ENCODE measurements at places on chromosomes 3 and 15.

- DNase-seq = no peak
Measured at GRCh38 chr3:189758186-189758585, 127.0 kb downstream of the TP63 start.

DNA sequence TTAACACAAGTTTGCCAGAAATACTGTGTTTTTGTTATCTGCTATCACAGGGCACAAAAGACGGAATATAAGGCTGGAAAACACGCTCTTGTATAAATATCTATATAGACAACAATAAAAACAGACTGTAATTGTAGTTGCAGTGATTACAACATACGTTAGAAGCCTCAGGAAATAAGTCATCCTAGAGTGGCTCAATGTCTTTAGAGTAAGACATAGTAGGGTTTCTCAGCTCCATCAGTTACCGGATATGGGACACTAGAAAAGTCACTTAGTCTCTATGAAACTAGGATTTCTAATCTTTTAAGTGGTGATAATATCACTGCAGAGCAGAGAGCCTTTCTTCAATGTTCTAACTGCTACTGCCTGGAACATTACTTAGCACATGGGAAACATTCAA, 208.8 kb downstream of the STAG1 start:
- no peak for DNase-seq

DNA sequence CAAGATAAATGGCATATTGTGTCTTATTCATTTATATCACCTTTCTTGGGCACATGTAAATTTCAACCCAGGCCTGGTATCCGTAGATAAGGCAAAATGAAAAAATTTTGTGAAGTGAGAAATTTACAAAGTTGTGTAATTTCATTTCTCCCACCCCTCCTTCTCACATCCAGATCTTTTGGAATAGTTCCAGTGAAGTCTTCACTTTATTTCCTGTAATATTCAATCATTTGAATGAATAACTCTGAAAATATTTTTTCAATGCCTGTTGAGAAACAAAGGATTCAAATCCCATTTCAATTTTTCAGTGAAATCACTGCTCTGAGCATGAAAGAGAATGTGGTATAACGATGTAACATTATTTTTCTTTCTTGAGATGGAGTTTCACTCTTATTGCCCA, 53.4 kb downstream of the BTLA start:
- no peak for DNase-seq

- no peak for DNase-seq
Measured at GRCh38 chr15:84826369-84826823, 9.2 kb downstream of the ALPK3 start.

GRCh38 chr3:193673845-193674244, 80.8 kb downstream of the OPA1 start:
- no peak for DNase-seq

GRCh38 chr15:79065706-79066376, 24.7 kb downstream of the RASGRF1 start:
- no peak for DNase-seq

GRCh38 chr3:107986505-107986904, 104.3 kb downstream of the CD47 start:
- DNase-seq = no peak

- DNase-seq = no peak
Measured at GRCh38 chr3:80898211-80898610, 863.2 kb downstream of the GBE1 start.

GRCh38 chr3:31210068-31210645, 315.7 kb upstream of the GADL1 start:
- no peak for DNase-seq

DNA sequence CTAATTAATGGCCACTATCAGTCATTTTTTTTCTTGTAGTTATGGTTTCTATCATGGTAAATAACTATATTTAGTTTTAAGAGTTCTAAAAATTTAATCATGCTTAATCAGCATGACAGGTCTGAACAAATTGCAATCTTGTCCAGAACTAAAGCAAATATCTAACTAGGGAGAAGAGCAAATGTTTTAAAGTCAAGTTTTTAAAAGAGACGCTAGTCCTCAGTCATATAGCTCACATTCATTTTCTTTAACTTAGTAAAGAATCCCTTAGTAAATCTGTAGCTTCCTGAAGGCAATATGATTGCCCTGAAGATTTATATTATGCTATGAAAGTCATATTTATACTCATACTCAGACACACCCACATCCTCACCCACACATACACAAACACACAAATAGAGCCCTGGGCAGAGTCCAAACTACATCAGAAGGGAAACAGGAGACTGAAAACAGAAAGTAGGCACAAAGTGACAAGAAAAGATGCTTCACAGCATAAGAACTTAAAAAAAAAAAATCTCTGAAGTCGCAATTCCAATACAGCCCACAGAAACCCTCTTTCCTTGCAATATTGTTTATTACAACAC, 1149.1 kb downstream of the SI start:
- DNase-seq = no peak

DNA sequence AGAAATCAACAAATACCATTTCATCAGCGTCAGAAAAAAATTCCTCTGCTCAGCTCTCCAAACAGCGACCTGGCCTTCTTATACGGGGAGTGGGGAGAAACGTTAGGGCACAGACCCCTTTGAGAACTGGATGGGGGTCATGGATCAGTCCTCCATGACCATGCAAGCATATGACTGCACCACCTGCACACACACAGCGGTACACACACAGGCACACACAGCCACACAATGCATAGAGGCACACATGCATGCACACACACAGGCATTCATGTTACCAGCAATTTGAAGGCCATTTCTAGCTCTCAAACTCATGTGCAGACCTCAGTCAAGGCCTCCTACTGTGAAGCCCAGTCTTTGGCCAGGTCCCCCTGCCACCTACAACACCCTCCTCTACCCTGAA, 50.2 kb downstream of the SLC41A3 start:
- DNase-seq = no peak

DNA sequence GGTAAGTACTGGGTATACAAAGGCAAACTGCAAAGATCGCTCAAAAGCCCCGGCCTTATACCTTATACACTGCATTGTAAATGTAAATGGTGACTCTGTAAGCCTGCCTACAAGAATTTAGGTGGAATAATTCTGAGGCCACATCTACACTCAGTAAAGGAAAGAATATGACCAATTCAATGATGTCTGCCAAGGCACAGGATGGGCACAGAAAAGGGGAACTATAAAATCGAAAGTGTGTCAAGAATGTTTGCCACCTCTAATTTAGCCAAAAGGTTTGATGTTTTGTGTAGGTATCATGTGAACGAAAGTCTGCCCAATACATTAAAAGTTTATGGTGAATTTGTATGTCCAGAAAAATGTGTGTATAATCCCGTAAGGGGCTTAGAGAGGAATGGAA, 96.1 kb downstream of the FOXP1 start:
- DNase-seq = no peak

- DNase-seq = no peak
Measured at GRCh38 chr15:75123395-75123794, 78.3 kb upstream of the C15orf39 start.

- no peak for DNase-seq
Measured at GRCh38 chr3:94256888-94257813, 194.3 kb downstream of the NSUN3 start.

GRCh38 chr3:123281929-123282328, 80.2 kb downstream of the SEC22A start:
- DNase-seq = no peak

GRCh38 chr3:23928524-23928923, 11.6 kb downstream of the RPL15 start:
- no peak for DNase-seq

- DNase-seq = no peak
Measured at GRCh38 chr3:161649900-161650484, 153.4 kb downstream of the OTOL1 start.

- no peak for DNase-seq
Measured at GRCh38 chr15:72758182-72758581, 25.4 kb downstream of the ADPGK start.

GRCh38 chr15:98896802-98897732, 110.5 kb downstream of the PGPEP1L start:
- DNase-seq = no peak

GRCh38 chr3:49171119-49171774, at the start of gene KLHDC8B:
TSS of gene KLHDC8B (plus strand) at chr3:49171598. CDS start at chr3:49172770, 1,172 bp downstream.
- DNase-seq = peak; percentile 0

- peak; percentile 22 for DNase-seq
Measured at GRCh38 chr3:127831723-127832172, 9.4 kb upstream of the MGLL start.

- no peak for DNase-seq
Measured at GRCh38 chr3:99504258-99504657, 134.1 kb upstream of the COL8A1 start.

GRCh38 chr15:73141216-73141900, 89.1 kb downstream of the NEO1 start:
- DNase-seq = no peak

DNA sequence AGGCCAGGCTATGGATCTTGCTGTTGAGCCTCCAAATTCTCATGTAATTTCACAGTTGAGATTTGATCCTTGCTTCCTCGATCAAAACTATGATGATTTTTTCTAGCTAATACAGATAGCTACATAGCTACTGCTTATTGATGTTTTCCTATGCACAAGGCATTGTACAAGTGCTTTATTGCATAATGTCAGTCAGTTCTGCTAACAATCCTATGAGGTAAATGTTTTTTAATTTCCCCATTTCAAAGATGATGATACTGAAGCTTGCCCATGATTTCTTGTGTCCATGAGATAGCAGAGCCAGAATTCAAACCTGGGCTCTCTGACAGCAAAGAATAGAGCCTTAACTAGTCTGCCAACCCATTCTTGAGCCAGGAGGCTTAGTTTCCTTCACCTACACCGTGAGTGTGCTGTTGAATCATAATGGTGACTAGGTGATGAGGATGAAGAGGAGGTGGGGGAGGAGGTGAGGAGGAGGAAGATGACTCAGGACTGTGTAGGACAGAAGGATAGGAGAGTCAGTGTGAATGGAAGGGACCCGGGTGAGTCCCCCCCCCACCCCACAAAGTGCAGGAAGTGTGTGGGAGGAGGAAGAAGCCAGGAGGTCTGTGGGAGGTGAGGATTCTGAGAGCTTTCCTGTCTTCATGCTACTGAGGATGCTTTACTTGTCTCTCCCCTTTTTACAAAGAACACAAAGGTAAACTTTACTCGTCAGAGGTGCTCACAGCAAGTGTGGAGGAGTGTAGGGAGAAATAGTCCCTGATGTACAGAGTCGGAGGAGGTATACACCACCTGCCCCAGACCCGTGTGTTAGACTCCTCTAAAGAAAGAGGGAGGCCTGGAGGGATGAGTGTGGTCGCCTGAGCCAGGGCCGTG, 3.6 kb downstream of the TAGLN3 start:
- DNase-seq = no peak

DNA sequence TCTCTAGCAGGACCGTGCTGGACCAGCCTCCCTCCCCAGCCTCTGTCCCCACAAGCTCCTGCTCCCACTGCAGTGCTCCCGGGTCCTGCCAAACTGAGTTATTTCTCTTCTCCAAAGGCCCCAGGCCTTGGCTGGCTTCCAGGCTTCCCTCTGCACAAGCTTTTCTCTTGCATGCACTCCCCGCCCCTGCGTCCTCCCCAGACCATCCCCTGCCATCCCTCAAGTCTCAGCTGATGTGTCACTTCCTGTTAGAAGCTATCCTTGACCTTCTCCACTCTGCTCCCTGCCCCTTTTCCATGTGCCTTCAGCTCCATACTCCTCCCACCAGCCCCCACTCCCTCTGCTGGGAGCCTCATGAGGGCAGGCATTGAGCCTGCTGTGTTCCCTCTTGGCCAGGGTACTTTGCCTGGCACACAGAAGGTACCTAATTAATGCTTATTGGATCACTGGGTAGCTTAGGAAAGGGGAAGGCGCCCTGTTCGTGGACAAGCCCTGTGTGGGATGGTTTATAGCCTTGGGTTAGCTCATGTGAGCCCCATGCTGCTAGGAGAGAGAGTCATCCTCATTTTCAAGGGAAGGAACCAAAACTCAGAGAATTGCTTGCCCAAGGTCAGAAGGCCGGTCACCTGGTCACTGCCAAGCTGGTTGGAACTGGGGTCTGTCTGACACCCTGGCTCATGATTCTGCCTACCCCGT, 56.4 kb downstream of the FEM1B start:
- DNase-seq = no peak

GRCh38 chr3:40850861-40851260, 326.1 kb downstream of the ZNF621 start:
- DNase-seq = no peak

GRCh38 chr3:40847551-40847992, 322.8 kb downstream of the ZNF621 start:
- no peak for DNase-seq

DNA sequence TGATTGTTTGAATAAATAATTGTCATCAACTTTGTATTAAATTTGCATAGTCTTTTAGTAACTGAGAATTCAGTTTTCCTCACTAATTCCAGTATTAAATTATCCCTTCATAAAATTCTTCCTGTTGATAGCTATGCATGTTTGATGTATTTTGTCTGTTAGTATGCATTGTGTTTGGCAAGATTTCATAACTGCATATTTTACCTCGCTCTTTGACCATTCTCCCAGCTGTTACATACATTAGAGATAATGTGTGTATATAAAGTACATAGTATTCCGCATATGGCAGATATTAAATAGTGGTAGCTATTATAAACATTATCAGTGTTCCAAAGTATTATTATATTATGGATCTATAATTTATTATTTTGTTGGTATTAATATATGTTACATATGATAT, 10.6 kb upstream of the NFKBIZ start:
- no peak for DNase-seq

DNA sequence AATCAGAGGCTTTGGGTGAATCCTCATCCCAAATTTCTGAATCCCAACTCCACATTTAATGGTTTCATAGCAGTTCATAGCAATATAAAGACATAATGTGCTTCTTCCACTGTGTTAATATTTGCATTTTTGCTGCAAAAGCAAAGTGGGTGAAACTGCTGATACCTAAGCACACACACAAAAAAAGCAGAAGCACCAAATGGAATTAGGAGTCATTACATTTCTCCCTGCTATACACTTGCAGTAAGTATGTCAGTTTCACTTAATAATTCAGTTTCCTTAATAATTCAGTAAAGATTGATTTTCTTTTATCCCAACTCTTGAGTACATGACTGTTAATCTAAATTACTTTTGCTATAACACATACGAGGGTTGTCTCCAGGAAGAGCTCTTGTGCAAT, 48.9 kb upstream of the ALCAM start:
- DNase-seq = no peak

GRCh38 chr3:78908236-78908635, 859.6 kb downstream of the ROBO1 start:
- no peak for DNase-seq

DNA sequence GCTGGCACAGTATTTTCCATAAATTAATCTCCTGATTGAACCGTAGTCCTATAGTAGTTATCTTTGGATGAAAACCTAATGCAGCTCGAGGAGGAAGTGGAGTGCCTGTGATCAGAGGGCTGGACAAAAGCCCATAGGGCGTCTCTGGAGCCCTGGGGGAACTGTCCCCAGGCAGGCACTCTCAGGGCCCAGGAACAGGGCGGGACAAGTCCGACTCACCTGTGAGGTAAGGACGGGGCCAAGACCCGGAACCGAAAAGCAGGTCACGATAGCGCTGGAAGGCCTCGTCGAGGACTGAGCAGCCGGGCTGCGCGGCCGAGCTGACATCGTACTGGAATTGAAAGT, 341 bp downstream of the HEXA start:
- no peak for DNase-seq
